ENCODE measurements at places on chromosomes 1 and 21. TPM values are rescaled to one million over a fixed set of nuclear protein-coding genes. Genes with fewer than 3 reads are reported as not detected.

- DNase-seq, result no peak
Observed at GRCh38 chr21:36584980-36585940, 105.3 kb upstream of the CLDN14 start.

GRCh38 chr1:115706587-115707425 lies 61.7 kb downstream of the CASQ2 start:
- no peak for DNase-seq

CCDC185 gene
- total RNA-seq, result not detected

GRCh38 chr1:183628537-183628936 lies 7.0 kb downstream of the ARPC5 start:
- no peak for DNase-seq

GRCh38 chr1:41695118-41695745 lies 210.7 kb upstream of the EDN2 start:
- no peak for DNase-seq

DNA sequence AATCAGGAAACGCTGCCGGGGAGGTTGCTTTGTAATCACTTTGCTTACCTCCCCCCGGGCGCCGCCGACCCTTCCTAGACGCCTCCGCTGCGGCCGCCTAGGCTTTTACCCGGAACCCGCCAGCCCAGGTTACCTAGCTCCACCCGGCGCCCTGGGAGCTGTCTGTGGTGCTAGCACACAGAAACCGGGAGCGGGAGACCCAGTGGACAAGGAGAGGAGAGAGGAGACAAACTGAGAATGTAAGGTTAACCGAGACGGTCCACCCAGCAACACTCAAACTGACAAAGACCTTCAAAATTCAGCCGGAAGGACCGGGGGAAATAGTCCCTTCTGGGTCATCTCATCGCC lies 9.8 kb downstream of the BARHL2 start:
- DNase-seq, result no peak

CELA2B gene
- not detected for total RNA-seq

- no peak for DNase-seq
Observed at GRCh38 chr1:9246841-9247785, 12.5 kb downstream of the H6PD start.

CD1D gene
- 0.72 TPM for total RNA-seq

DNA sequence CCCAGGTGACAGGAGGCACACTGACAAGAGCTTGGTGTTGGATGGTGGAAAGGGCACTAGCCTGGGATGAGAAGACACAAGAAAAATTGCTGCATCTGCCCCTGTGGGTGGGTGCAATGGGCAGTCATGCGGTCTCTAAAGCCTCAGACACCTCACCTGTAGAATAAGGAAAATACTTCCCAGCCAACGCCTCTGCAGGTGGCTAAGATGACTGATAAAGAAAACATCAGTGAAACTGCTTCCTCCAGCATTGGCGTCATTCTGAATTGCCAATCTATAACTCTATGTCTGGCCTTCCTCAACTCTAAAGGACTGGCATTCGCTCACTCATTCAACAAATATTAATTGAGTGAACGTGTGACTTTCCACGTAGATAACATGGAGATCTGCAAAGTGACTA lies 100.4 kb upstream of the F3 start:
- DNase-seq, result no peak
